BE2C (cell line): ENCODE measurements at places on chromosomes 13 and 19.
A peak's percentile ranks its signal among the peaks of the same experiment; 100 is the strongest.

DNA sequence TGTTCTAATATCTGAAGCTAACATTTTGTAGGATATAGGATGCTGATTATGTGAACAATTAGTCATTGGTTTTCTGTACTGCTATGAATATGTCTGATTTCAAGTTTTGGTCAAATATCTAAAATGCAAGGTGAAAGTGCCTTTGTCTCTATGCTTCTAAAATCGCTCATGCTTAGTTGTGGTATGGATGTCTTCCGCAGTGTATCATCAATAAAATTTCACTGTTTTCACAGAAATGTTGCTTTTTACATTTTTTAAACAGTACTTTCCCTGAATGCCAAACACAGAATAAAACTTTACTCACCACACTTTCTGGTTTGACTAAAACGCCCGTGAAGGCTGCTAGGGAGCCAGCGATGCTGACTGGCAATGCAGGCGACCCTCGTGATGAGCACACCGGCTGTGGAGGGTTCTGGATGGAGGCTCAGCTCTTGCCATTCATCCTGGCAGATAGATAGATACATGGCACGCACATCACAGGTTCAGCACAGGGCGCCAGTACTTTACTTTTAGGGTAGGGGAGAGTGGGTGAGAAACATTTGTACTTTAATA, 40.1 kb downstream of the SLC7A9 start:
- DNase-seq: no peak

GRCh38 chr19:23917856-23918255, 3.2 kb downstream of the ZNF726 start:
- no peak for DNase-seq

DNA sequence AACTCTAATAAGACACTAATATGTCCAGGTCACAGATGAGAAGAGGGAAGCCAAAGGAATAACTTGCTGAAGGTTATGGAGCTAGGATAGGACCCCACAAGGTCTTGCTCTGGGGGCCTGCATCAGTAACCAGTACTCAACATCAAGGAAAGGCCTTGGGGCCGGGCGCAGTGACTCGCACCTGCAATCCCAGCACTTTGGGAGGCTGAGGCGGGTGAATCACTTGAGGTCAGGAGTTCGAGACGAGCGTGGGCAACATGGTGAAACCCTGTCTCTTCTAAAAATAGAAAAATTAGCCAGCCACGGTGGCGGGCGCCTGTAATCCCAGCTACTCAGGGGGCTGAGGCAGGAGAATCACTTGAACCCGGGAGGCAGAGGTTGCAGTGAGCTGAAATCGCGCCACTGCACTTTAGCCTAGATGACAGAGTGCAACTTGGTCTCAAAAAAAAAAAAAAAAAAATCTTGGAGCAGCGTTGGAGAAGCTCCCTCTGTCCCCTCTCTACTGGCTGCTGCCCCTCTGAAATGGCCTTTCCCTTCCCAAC, 1.8 kb downstream of the LONP1 start:
- no peak for DNase-seq

DNA sequence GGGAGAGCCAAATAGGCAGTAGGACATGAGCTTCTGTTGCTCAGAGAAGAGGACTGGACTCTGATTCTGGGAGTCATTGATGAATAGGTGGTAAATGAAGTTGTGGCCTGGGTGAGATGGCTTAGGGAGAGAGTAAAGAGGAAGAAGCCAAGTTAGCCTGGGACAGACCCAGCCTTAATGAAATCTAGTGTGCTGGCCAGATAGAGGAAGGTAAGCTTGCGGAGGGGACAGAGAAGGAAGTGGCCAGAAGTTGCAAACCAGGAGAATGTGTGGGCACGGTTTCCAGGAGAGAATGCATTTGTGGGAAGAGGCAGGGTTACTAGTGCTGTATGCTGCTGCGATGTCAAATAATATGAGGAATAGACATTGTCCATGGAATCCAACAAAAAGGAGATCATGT, 83.3 kb upstream of the OLFM4 start:
- DNase-seq: no peak

GRCh38 chr13:30648522-30649012, 30.8 kb downstream of the USPL1 start:
- DNase-seq: no peak

DNA sequence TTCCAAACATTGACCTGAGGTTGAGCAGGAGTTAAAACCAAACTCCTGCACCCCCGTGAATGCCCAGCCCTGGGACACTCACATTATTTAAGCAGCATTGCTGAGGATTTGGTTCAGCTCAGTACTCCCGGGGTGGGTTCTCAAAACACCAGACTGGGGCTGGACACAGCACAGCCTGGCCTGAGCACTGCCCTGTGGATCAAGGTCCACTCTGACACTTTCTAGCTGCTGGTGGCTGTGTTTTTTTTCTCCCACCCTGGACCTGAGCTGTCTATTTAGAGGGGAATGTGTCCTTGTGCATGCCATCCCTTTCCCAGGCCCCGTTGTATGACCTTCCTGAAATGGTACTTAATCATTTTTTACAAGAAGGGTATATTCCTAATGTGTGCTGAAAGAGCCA, 94.7 kb upstream of the GJB6 start:
- no peak for DNase-seq

DNA sequence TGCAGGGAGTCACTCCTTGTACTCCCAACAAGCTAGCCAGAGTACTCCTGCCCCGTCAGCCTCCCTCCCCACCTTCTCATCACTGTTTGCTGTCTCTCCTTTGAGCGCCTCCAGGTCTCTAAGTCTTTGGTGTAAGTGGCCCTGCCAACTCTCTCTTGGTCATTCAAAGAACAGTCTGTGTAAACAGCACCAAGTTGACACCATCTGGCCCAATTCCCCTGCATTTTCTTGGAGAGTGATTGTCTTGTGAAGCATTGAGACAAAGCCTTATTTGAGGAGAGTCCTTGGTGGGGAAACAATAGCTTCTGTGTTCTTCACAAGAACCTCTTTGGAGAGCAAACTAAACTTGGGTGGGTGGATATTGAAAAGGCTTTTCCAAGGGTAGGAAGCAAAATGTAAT, 114.6 kb upstream of the RNF113B start:
- DNase-seq: no peak

DNA sequence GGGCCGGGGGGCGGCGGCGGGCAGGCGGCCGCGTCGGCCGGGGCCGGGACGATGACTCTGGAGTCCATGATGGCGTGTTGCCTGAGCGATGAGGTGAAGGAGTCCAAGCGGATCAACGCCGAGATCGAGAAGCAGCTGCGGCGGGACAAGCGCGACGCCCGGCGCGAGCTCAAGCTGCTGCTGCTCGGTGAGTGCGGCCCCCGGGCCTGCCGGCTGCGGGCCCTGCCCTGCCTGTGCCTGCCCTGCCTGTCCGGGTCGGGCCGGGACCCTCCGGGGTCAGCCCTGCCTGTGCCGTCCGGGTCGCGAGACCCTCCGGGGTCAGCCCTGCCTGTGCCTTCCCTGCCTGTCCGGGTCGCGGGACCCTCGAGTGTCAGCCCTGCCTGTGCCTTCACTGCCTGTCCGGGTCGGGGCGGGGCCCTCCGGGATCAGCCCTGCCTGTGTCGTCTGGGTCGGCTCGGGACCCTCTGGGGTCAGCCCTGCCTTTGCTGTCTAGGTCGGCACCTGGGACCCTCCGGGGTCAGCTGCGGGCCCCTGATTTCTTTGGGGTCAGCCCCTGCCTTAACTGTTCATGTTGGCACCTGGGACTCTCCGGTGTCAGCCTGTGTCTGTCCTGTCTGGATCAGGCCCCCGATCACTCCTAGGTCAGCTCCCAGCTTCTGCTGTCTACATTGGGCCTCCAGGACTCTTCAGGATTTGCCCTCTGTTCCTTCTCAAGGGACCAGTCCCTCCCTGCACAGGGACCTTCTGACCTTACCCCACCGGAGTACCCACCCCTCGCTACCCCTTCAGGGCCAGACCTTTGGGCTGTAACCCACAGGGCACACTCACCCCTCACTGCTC, 659 bp downstream of the GNA11 start:
- no peak for DNase-seq

DNA sequence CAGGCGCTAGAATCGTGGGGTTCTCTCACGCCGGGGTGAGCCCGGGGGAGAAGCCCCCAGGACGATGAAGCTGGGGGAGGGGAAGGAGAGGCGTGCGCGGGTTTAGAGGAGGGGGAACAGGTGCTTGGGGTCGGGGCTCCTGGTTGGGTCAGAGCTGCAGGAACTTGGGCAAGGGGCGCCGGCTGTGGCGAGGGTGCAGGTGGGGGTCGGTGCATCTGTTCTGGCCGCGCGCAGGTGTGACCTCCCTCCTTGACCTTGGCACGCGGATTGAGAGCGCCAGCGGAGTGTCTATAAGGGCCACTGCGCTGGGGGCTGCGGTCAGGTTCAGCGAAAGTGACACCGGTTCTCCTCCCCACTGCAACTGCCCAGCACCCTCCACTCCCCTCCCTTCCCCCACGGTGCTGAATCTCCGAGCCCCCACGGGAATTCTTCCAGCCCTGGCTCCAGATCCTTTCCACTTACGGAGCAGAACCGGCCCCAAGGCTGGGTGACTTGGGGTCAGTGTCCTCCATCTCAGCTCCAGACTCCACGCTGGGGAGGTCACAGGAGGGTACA, 618 bp downstream of the TMEM38A start:
- peak; percentile 75 for DNase-seq

- no peak for DNase-seq
Observed at GRCh38 chr13:98240135-98240534, 63.1 kb upstream of the RNF113B start.

DNA sequence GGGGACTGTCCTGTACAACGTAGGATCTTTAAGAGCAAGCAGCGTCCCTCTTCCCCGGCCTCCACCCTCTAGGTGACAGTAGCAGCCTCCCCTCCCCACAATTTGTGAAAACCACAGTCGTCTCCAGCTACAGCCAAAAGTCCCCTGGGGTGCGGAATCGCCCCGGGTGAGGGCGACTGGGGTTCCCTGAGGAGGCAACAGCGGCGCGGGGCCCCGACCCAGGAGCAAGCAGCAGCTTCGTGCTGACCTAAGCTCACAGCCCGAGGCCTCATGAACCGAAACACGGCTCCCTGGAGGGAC, 322 bp downstream of the ZNF558 start:
- no peak for DNase-seq

- no peak for DNase-seq
Observed at GRCh38 chr13:42715909-42716308, 65.5 kb upstream of the FAM216B start.

- no peak for DNase-seq
Observed at GRCh38 chr19:45514376-45515051, 7.2 kb downstream of the VASP start.
